ENCODE measurements at places on chromosomes 5 and 9.
A peak's percentile ranks its signal among the peaks of the same experiment; 100 is the strongest.

GRCh38 chr5:71582945-71583584 lies 4.1 kb upstream of the MCCC2 start:
- no peak for DNase-seq

DNA sequence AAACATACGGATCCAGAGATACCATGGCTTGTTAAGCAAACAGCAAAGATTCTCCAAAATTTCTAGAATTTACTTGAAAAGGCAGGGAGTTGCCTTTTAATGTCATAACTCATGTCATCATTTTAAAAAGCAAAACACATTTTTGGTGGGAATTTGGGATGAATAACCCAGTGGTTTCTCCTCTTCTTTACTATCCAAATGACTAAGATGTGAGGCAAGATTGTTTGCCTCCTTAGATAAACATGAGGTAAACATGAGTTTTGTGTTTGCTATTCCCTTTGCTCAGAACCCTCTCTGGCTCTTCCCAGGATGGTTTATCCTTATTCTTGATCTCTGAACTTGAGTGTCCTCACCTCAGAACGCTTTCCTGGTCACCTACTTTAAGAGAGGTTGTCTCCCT lies 267.0 kb downstream of the EBF1 start:
- DNase-seq: no peak

- DNase-seq: peak; percentile 65
These were observed 21.8 kb downstream of the DENND4C start for GRCh38 chr9:19252174-19252884.

GRCh38 chr5:168006456-168007130 lies 284.9 kb upstream of the WWC1 start:
- no peak for DNase-seq

- no peak for DNase-seq
These were observed 429.7 kb upstream of the KLF4 start for GRCh38 chr9:107919263-107919662.

- no peak for DNase-seq
These were observed 469.9 kb downstream of the ARHGEF28 start for GRCh38 chr5:74095871-74096270.

DNA sequence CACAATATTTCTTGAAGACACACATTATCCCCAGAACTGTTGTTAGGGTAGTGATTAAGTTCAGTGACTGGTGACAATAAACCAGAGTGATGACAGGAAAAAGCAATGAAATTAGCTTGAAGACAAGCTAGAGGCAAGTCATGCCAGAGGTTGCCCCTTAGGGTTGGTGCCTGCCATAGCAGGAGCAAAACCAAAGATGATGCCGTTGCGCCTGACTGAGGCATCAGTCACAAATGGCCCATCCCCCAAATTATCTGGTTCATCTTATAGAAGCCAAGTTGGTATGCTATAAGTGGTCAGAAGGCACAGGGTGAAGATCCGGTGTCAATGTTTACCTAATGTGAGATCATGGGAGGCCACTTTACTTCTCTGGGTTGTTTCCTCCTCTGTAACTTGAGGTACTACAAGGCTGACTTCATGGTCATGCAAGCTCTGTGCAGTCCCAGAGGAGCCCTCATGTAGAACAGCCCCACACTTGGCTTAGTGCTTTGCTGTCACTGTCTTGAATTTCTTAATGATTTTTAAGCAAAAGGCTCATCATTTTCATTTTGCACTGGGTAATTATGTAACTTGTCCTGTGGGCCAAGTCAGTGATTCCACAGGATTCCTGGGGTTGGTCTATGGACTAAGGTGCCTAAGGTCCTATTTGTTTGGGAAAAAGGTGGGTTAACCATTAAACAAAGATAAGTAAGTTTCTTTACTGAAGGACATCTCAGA lies 211.3 kb downstream of the MAN2A1 start:
- DNase-seq: no peak

GRCh38 chr5:153885141-153885540 lies 153.6 kb downstream of the FAM114A2 start:
- no peak for DNase-seq

- no peak for DNase-seq
These were observed 74.1 kb downstream of the FNBP1 start for GRCh38 chr9:129968690-129969485.

DNA sequence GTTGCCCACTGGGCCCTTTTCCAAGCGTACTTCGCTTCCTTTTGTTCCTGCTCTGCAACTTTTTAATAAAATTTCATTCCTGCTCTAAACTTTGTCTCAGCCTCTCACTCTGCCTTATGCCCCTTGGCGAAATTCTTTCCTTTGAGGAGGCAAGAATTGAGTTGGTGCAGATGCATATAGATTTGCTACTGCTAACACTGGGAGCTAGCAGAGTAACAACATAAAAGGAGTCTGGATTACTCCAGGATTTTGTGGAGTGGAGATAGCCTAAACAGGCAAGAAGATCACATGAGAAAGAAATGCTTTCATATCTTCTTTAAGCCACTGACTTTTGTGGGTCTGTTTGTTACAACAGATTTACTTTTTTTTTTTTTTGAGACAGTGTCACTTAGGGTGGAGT lies 12.9 kb upstream of the RFESD start:
- DNase-seq: no peak

DNA sequence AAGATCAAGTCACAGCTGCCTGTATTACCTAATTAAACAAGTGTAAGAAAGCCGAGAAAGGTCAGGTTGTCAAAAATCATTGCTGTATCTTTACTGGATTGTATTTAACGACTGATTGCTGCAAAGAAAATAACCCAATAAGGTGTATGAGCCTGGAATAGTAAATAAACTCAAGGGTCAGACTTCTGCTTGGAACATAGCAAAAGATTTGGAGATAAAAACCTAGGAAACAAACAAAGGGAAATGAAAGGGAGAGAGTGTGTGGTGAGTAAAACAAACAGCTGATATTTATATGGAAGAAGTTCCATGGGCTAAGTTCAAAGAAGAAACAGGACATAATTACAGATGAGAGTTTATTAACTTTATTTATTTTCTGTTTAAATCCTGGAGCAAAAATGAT lies 354.0 kb downstream of the TLR4 start:
- no peak for DNase-seq

DNA sequence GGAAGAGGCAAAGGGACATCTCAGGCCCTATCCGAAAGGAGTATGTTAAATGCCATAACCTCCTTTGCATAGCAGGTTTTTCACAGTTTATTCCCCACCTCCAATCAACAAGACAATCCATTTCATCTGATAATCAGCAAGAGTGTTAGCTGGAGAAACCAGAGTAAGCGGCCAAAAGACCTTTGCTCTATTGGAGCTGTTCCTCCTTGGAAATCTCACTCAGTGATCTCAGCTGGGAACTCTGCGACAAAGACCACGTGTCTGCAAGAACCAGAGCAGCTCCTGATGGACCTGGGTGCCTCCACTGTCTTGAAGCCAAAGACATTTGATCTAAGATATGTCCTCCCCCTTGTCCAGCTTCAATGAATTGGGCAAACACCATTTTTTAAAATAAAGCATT lies 241.0 kb downstream of the SEC61B start:
- DNase-seq: no peak

- no peak for DNase-seq
These were observed 62.2 kb upstream of the ADAMTS2 start for GRCh38 chr5:179407191-179408175.

DNA sequence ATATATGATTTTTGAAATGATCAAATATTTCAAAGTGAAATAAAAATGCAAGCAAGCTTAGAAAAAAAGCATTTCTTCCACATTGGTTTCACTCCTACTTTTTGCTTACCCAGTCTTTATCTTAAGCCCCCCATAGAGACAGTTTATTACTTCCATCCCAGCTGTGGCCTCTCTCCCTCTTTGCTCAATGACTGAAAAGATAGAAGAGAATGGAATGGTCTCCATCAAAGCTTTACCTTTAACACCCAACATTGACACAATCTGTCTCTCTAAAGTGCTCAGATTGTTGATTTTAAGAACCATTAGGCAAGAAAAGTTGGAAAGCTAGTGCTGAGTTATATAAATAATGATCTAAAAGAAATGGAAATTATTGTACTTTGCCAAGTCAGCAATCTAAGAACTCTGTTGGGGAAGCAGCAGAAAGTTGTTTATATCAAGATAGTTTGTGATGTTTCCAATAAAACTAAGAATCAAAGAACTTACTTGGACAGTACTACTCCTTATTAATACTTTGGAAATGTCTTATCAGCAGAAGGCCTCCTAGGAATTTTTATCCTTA lies 277.5 kb upstream of the NREP start:
- no peak for DNase-seq

GRCh38 chr5:132362086-132362485 lies 7.4 kb upstream of the SLC22A5 start:
- DNase-seq: no peak

- DNase-seq: no peak
These were observed 8.0 kb upstream of the ZNF366 start for GRCh38 chr5:72515211-72515610.

- DNase-seq: no peak
These were observed 102.2 kb upstream of the TUT7 start for GRCh38 chr9:86456416-86456815.

DNA sequence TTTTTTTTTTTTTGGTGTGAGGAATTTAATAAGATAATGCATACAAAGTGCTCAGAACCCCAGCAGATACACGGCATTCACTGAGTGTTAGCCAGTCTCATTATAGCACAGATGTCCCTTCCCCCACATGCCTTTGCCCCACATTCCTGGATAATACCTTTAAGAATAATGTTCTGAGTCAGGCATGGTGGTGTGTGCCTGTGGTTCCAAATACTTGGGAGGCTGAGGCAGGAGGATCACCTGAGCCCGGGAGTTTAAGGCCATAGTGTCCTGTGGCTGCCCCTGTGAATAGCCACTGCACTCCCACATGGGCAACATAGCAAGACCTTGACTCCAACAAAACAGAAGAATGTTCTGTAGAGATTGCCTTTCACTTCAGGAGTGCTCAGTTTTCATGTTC lies 24.2 kb upstream of the ANKRD18A start:
- no peak for DNase-seq

DNA sequence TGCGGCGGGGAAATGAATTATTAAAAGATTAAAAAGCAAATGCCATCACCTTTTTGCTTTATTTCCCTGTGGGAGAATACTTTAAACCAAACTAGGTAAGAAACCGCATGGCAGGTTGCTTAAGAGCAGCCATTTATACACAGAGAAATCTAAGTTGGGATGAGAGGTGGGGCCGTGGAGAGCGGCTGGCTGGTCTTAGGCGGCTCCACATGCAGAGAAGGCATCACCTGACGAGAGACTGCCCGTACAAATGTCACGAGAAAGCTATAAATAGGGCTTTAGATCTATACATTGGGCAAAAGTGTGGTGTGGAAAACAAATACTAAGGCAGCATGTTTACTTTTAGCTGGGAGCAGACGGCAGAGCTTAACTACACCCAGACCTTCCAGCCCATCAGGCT lies 39.4 kb downstream of the MED27 start:
- no peak for DNase-seq

- DNase-seq: no peak
These were observed 110.9 kb upstream of the ADAMTSL1 start for GRCh38 chr9:18362901-18363685.

- DNase-seq: peak; percentile 67
These were observed 3.8 kb downstream of the SMARCA2 start for GRCh38 chr9:2018764-2019558.

- no peak for DNase-seq
These were observed 31.1 kb downstream of the SHB start for GRCh38 chr9:38037981-38038306.

DNA sequence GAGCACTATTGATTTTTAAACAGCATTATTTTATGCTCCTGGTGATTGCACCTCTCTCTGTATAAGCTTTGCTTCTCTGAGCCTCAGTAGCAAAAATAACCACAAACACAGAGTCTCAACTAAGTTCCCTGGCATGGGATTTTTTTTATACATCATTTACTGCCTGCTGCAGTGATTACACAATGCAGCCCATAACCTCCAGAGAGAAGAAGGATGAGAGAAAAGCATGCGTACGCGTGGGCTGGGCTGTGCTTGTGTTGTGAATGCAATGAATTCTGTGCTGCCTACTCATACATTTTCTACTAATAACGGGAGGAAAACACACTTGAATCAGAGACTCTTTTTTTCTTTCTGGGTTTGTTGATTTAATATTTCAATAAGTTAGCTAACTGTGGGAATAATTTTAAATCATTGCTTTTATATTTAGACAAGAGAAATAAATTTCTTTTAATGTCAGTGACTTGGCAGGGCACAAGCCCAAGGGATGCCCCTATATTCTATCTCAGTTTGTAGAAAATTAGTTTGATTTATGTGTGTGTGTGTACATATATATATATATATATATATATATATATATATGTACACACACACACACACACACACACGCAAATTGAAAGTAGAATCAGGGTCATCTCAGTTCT lies 351.5 kb downstream of the MED10 start:
- no peak for DNase-seq

GRCh38 chr9:2053883-2054845 lies 39.0 kb downstream of the SMARCA2 start:
- no peak for DNase-seq

- DNase-seq: no peak
These were observed 128.4 kb downstream of the DNAH5 start for GRCh38 chr5:13816126-13816525.

- DNase-seq: no peak
These were observed 53.6 kb upstream of the CDH18 start for GRCh38 chr5:20041326-20042274.

GRCh38 chr9:136705564-136705963 lies 6.8 kb upstream of the DIPK1B start:
- no peak for DNase-seq

DNA sequence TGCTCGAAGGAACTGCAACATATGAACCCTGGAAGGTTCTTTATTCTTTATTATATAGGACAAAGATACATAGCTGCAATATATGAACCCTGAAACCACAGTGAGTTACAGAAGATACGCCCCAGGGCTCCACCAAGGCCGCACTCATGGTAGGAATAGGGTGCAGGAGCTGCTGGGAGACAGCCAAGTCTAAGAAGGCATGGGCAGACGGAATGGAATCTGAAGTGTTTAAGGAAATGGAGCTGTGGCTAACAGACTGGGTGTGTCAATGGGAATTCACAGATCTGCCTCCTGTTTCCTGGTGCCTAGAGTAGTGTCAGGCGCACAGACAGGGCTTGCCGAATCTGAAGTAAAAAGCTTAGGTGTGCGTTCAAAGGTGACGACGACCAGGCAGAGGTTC lies 286.4 kb downstream of the DENND1A start:
- no peak for DNase-seq

DNA sequence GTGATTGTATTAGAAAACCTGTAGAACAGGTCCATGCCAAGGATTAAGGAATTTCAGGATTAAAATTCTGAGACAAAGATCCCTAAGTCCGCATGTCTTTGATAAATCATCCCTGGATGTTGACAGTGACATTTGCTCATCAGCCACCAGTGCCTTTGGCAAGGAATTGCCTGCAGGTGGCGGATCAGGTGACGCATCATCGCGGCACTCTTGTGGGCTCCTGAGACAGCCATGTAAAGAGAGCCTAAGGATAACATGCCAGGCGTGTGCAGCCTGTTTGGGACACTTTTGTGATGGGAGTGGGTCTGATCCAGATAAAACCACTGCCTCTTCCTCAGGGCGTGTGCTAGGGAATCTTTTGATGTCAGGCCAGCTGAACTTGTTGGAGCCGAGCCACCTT lies 40.6 kb downstream of the ADCY2 start:
- no peak for DNase-seq

- no peak for DNase-seq
These were observed 35.0 kb upstream of the ADAMTSL1 start for GRCh38 chr9:18438951-18439350.
